ENCODE measurements at places on chromosomes 3 and 15.

DNA sequence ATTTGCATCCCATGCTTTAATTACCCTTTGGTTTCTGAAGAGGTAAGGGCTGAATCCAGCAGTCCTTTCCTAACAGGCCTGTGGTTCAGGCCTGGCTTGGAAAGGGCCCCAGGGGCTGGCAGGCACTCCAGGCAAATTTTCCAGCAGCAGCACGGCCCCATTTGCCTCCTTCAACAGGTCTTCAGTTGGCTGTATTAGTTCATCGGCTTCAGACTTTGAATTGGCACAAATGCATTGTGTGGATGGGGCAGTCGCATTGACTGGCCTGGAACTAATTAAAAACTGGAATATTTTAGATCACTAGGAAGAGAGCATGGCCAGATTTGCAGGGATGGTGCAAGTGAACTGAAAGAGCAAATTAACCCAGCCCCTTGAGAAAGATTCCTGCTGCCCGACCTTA lies 207.8 kb upstream of the MCTP2 start:
- no peak for DNase-seq

- DNase-seq = no peak
These were observed 70.4 kb upstream of the ARHGEF26 start for GRCh38 chr3:154050766-154051165.

DNA sequence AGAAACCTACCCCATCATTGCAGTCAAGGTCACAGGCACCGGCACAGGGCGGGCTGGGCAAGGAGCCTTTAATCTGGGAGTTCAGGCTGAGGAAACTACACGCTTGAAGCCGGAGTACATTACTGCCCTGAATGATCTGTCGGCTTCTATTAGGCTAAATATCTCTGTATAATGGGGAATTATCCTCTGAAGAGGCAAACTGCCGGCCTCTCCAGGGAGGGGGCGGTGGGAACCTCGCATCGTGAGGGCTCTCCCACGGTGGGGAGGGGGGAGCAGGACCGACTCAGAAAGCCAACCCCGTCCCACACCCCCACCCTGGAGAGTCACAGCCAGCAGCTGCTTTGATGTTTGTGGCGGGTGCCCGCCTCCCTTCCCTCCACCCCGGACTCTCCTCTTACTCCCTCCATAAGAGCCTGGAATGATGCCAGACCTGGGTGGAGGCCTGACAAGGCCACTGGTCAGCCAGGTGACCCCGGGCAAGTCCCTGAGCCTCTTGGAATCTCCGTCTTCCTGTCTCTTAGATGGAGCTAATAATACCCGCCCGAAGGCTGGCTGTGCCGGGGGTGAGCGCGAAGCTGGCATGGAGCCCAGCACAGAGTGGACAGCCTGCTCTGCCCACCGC lies 63.4 kb upstream of the LINGO1 start:
- no peak for DNase-seq

DNA sequence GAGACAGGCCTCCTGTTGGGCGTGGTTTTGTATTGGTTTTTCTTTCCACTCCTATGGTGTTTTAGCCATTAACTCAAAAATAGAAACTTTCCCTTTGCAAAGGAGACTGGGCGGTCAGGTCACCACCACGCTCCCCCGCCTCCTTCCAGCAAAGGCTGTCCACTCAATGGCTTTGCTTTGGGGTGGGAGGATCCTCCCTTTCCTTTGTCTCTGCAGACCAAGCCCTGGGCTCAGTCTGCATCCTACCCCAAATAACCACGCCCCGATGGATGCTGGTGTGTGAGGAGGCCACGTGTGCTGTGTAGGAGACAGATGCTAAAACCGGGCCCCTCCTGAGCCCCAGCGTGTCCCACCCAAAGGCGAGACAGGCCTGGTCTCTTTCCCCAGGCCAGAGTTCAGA lies 68.5 kb downstream of the GRIP2 start:
- DNase-seq = peak; percentile 51

GRCh38 chr3:137219801-137220445 lies 262.1 kb downstream of the IL20RB start:
- no peak for DNase-seq

GRCh38 chr3:44000586-44000985 lies 241.1 kb upstream of the TOPAZ1 start:
- no peak for DNase-seq

- DNase-seq = no peak
These were observed 65.8 kb upstream of the LINGO1 start for GRCh38 chr15:77698481-77698880.
